ENCODE measurements at places on chromosomes 5 and 9. TPM values are rescaled to one million over a fixed set of nuclear protein-coding genes. Genes with fewer than 3 reads are reported as not detected.

The FOXD4L4 gene
- total RNA-seq = under 0.01 TPM

The SLC6A3 gene
- total RNA-seq = not detected

The NR2F1 gene
- total RNA-seq = 33.2 TPM

The CDH10 gene
- total RNA-seq = 1.9 TPM

The IDNK gene
- 5.8 TPM for total RNA-seq

Data from regular cardiac myocyte (primary cell).